NCI-H1436 treated with DMSO at 0.1 percent for 48 hours (cell line): ENCODE measurements at places on chromosomes 11 and 22.

DNA sequence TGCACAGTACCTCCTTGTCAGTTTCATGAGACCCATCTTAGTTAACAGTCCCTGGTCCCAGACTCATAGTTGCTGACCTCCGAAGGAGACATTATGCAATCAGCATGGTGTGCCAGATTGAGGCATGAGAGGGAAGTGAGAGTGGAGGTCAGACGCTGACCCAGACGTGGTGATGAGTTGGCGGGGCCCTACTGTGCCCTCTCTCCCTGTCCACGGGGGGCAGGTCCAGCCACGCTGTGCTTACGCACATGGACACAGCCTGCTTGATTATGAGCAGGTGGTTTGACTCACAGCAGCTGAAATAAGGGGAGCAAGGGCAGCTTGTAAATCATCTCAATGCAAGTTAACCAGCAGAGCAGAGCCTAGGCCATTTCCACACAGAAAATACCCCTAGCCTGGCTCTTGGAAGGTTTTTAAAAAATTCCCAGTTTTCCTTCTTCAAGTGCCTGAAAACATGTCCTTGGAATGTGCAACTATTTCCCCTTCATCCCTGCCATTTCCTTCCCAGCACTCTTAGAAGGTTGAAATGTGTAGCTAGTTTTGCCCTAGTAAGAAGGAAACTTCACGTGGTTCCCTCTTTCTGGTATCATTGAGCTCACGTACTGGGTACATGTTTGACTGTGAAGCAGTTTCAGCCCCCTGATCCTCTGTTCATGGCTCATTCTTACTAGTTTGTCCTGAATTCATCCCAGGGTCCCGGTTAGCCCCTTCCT, 122.6 kb upstream of the SORL1-AS1 start:
- DNase-seq: no peak

DNA sequence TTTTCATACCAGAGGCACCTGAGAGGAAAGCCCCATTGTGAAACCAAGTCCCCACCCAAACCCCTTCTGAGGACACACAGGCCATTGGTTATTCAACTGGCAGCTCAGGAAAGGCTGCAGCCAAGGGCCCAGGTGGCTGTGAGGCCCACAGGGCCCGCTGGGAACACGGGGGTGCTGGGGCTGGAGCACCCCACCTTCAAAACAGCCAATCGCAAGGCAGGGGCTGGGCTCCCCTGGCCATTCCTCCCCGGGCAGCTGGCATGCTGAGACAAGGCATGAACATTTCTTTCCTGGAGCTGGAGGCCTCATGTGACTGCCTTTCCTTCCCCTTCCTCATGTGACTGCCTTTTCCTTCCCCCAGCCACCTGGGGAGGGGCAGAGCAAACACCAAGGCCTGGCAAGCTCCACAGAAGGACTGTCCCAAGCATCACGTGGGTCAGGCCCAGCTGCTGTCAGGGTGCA, 76.9 kb downstream of the PIWIL3 start:
- DNase-seq: no peak

DNA sequence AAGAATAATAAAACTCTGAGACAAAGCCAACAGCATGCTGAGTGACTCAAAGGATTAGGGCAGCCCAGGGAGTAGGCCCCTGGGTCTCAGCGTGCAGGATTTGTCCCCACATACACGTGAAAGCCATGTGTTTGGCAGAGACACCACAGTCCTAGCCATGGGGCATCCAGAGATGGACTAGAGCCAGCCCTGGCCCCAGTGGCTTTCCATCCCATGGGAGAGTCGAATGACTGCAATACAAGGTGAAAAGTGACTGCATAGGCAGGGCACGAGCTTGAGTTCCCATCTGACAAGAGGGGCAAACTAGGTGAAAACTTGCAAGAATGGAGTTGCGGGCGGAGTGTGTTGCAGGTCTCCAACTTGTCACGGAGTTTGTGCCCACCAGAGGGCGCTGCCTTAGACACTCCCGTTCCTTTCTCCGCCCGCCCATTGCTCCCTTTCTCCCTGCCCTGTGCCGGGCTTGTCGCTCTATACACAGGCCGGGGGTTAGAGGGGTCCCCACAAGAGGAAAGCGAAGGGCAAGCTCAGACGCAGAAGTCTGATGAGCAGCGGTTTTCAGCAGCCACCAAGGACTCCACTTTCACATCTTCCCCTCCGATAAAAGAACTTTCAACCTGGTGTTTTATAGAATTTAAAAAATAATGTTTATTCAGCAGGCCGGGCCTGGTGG, 24.2 kb downstream of the TSKU start:
- DNase-seq: no peak

DNA sequence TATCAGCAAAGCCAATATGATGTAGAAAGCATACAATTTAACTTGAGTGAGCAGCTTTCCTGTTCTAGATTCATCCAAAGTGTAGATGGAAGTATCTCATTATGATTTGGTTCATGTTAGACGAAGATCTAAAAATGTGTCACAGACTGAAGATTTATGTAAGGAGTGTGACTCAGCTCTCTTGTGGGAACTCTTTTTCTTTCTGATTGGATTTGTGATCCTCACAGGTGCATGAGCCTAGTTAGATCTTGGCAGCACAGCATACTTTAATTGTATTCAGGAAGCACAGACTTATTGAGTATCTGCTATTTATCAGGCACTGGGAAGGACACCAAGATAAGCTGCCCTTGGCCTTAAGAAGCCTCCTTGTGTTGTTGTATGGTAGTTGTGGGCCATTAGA, 147.1 kb downstream of the C11orf91 start:
- DNase-seq: no peak

GRCh38 chr11:113685654-113686359, 20.3 kb downstream of the TMPRSS5 start:
- DNase-seq: no peak

DNA sequence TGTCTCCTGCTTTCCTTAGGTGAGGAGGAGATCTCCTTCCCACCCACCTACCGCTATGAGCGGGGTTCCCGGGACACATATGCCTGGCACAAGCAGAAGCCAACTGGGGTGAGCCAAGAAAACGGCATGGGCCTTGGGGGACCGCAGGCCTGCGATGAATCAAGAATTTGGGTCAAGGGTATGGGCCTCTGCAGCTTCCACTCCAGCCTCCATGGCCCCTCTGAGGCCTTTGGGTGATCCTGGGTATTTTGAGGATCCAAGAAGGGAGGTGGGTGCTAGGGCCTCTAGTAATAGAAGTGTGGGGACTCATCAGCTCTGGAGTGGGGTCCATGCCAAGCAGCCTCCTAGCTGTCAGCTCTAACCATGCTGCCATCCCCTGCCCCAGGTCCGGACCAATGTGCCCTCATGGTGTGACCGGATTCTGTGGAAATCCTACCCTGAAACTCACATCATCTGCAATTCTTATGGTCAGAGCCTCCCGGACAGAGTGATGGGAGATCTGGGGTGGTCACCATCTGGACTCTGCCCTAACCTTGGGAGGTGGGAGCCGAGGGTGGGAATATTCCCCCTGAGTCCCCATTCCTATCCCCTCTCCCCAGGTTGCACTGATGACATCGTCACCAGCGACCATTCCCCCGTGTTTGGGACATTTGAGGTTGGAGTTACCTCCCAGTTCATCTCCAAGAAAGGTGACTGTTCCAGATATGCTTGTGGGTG, 8.6 kb downstream of the INPPL1 start:
- no peak for DNase-seq

DNA sequence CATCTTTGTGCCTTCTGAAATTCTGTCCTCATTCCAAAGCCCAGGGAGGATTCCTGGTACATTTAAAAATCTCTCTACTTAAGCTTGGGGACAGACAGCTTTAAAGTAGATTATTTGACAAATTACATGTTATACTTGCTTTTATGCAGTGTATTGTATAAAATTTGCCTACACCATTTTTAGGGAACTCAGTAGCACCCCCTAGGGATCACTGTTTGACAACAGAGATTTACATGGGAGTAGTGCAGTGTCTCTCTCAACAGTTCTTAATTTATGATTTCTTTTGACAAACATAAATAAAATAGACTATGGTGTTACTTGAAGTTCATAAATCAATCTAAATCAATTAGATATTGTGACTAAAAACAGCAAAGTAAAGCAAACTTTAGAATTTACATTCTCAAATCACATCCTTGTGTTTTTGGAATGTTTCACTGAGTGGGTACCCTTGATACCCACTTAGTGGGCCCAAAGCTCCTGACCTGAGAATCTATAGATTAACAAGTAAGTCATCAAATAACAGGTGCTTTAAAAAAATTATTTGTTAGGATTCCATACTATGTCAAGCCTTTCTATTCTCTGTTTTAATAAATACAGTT, 428.8 kb downstream of the DYNC2H1 start:
- no peak for DNase-seq
